ENCODE measurements at places on chromosomes 11 and 22.

DNA sequence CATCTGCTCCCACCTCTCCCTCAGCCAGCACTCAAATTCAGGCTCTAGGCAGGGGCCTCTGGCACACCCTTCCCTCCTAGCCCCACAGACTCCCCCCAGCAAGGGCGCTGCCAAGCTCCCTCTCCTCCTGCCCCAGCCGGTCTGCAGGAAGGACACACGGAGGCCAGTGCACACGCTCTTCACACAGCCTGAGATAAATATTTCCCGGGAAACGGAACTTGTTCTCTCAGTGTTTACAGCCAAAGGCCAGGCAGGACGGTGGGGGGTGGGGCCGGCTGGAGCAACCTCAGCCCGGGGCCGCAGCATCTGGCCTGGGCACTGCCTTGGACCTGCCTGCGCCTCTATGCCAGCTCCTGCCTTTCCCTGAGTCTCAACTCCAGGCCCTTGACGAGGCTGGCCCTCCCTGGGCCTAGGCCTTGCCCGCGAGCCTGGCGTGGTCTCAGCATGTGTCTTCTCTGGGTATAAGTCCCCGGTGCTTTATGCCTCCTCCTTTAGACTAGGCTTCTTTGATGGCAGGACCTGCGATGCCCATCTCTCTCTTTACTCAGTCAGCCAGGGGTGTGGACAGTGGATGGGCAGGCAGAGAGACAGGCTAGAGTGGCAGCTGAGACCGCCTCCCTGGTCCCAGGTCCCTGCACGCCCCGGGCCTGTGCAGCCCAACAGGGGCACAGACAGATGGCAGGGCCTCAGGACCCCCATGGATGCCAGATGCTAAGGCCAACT lies 48.4 kb downstream of the PDE2A start:
- DNase-seq = peak; percentile 38

GRCh38 chr11:7639643-7640025 lies 33.7 kb downstream of the CYB5R2 start:
- no peak for DNase-seq

DNA sequence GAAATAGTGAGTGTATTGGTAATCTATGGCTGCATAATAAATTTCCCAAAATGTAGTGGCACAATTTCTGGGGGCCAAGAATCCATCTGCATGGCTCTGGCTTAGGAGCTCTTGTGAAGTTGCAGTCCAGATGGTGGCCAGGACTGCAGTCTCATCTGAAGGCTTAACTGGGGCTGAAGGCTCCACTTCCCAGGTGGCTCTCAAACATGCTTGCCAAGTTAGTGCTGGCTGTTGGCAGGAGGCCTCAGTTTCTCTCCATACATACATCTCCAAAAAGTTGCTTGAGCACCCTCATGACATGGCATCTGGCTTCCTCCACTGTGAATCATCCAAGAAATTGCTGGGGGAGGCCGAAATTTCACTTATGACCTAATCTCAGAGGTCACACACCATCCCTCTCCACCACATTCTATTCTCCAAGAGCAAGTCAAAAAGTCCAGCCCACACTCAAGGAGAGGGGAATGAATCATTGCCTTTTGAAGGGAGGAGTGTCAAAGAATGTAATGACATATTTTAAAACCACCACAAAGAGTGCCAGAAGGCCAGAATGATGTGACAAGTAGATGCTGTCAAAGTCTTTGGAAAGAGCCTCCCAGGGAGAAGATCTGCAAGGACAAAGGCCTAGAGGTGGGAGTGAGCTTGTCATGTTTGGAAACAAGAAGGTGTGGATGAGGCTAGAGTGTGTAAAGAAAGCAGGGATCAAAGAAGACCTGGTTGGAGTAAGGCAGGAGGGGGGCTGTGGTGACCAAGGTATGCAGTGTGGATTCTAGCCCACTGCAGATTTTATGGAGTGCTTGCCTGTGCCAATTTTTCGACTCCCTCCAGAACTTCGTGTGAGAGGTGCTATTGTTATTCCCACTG lies 566.2 kb downstream of the MIAT start:
- no peak for DNase-seq

GRCh38 chr22:41532908-41533825 lies 11.1 kb downstream of the POLR3H start:
- DNase-seq = peak; percentile 89

- DNase-seq = no peak
Measured at GRCh38 chr11:72010529-72011233, 12.0 kb downstream of the IL18BP start.

DNA sequence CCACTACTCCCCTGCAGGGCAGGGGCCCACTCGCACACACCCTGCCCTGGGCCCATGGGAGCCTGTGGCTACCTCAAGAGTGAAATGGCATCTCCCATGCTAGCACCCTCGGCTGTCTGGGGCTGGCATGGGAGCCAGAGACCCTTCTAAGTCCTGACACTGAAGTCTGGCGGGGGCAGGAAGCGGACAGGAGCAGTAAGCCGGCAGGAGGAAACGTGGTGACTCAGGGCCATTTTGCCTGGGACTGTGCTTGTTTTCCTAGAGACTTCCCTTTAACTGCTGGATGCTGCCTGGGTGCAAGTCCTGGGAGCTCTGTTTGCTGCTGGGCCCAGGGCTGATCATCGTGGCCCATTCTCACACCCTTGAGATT lies 16.8 kb downstream of the RELT start:
- DNase-seq = no peak

DNA sequence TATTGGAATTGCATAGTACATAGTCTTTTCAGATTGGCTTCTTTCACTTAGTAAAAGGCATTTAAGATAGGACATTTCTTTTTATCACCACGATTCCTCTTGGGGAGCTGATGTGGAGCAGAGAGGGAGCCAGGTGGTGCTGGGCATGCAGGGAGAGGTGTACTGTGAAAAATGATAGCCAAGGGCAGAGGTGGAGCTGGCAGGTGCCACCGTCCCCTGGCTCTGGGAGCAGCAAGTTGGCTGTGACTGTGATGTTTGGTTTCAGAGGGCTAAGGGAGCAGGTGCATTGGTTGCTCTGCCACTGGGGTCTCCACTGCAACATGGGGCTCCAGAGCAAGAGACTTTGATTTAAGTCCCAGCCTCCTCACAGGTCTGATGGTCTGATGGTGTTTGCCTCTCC lies 16.5 kb downstream of the SGSM1 start:
- DNase-seq = no peak

DNA sequence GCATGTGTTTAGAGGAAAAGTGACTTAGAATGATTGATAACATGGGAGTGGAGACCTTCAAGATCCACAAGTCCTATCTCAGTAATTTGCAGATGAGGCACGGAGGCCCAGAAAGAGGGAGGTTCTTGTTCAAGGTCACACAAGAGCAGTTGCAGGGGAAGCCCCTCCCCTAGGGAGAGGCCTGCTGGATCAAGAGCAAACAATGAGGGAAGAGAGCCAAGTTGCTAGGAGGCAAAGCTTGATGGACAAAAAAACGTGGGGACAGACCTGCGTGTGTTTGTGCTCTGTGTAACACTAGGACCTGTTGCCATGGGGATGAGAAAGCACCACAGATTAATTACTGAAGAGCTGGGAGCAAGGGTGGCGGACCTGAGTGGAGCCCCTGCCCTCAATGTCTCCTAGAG lies 6.4 kb upstream of the MFRP start:
- peak; percentile 34 for DNase-seq

- no peak for DNase-seq
Measured at GRCh38 chr11:102530558-102530957, at the start of gene MMP7. MMP7 (minus strand) TSS chr11:102530747; CDS start chr11:102530700, 47 bp downstream.

All from GM23338 (cell line).